ENCODE measurements at places on chromosomes 4 and X. TPM values are rescaled to one million over a fixed set of nuclear protein-coding genes. Genes with fewer than 3 reads are reported as not detected.
A peak's percentile ranks its signal among the peaks of the same experiment; 100 is the strongest.

UNC5C gene
- polyA plus RNA-seq: not detected

SHOX gene
- not detected for polyA plus RNA-seq

GRCh38 chr4:10240691-10241090 is 124.1 kb upstream of the WDR1 start:
- no peak for DNase-seq

DNA sequence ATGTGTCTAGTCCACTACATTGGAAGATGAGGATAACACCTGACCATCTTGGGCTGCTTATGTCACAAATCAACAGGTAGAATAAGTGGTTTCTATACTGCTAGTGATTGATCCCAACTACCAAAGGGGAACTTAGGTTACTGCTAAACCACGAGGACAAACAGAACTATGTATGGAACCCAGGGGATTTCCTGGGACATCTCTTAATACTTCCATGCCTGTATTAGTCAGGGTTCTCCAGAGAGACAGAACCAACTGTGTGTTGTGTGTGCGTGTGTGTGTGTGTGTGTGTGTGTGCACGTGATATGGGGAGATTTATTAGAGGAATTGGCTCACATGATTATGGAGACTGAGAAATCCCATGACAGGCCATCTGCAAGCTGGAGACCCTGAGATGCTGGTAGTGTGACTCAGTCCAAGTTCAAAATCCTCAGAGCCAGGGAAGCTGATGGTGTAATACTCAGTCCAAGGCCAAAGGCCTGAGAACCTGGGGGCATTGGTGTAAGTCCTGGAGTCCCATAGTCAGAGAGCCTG is 16.2 kb upstream of the AFF1 start:
- no peak for DNase-seq

GRCh38 chr4:186984105-186984644 is 260.5 kb upstream of the FAT1 start:
- no peak for DNase-seq

GRCh38 chrX:100895365-100896075 is 21.4 kb upstream of the NOX1 start:
- DNase-seq: peak; percentile 55

DNA sequence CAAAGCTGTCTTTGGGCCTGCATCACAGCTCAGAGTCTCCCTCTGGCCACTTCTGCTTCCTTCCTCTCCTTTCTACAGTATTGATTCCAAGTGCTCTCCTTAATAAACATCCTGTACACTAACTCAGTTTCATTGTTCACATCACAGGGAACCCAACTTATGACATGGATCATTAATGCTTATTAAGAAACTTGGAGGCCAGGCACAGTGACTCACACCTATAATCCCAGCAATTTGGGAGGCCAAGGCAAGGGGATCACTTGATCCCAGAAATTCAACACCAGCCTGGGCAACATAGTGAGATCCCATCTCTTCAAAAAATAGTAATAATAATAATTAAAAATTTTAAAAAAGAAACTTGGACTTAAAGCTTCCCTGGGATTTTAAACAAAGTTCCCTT is 89.2 kb upstream of the EFHC2 start:
- no peak for DNase-seq
